Right ventricle myocardium superior (tissue), 1 donor: ENCODE measurements at places on chromosomes 11 and 22. TPM values are rescaled to one million over a fixed set of nuclear protein-coding genes. Genes with fewer than 3 reads are reported as not detected.
A peak's percentile ranks its signal among the peaks of the same experiment; 100 is the strongest.

Gene CFAP300
- 0.38 TPM for total RNA-seq

Gene VPREB1
- not detected for total RNA-seq

DNA sequence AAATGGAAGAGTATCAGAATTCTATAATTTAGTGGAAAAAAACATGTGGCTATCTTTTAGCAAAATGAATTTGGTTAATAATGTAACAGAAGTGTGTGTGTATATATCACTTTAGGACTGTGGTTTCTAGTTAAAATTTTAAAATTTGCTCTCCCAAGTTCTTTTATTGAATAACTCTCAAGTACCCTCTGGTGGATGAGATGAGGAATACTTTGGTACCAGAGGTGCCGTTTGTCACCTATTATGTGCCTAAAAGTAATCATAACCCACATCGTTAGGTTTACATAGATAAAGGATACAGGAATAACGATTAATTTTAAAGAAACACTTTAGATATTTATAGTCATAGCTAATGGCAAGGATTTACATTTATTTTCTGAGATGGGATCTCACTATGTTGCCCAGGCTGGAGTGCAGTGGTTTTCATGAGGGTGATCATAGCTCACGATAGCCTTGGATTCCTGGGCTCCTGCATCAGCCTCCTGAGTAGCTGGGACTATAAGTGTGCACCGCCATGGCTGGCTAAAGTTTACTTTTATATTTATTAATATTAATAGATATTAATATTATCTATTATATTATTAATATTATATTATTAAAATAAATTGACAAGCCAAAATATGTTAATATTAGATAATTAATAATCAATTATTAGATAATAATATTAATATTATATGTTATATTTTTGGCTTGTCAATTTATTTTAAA, 66.7 kb upstream of the CAPRIN1 start:
- no peak for DNase-seq

DNA sequence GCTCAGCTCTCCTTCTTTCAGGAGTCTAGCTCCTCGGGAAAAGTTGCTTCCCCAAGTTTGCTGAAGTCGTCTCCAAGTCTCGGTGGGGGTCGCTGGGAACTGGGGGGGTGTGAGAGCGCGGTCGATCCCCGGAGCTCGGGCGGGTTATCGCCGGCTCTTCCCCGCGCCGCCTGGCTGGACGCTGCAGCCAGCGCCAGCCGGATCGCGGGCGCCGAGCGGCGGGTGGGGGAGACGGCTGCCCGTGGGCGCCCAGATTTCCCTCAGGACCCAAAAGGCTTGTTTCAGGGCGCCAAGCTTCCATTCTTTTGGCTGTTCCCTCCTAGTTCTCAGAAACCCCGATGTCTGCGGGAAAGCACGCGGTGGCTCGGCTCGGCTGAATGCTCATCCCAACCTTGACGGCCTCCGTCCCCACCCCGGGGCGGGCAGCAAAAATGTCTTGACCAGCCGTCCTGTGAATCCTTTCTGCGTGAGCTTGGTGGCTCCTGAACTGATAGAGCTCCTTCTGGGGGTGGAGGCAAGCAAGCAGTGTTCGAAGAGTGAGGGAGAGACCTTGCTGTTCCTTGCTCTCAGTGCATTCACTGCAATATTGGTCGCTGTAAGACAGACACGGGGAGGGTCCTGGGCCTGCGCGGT, 1.7 kb downstream of the ZBTB16 start:
- DNase-seq: peak; percentile 56

DNA sequence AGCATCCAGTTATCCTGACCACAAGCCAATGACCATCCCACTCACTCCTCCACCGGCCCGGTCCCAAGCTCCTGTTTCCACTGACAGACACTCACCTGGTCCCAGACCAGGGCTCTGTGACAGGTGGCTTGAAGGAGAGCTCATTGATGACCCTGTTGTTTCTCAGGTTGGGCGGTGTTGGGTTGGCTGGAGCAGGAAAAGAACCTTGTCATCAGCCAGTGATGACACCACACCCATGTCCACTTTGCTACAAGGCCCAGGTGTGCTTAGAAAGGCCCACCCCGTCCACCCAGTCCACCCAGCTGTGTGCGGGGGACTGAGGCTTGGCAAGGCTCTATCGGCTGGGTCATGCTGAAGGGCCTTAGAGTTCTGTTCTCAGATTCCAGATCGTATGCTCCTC, 42.9 kb downstream of the GAB4 start:
- DNase-seq: no peak

GRCh38 chr11:75766443-75767227, 1.9 kb upstream of the DGAT2 start:
- DNase-seq: no peak
